ENCODE measurements at places on chromosomes 6 and 20.

GRCh38 chr6:79404677-79405076 is 132.6 kb downstream of the LCA5 start:
- no peak for DNase-seq

GRCh38 chr6:30932665-30933365 is 845 bp upstream of the SFTA2 start:
- DNase-seq: no peak

DNA sequence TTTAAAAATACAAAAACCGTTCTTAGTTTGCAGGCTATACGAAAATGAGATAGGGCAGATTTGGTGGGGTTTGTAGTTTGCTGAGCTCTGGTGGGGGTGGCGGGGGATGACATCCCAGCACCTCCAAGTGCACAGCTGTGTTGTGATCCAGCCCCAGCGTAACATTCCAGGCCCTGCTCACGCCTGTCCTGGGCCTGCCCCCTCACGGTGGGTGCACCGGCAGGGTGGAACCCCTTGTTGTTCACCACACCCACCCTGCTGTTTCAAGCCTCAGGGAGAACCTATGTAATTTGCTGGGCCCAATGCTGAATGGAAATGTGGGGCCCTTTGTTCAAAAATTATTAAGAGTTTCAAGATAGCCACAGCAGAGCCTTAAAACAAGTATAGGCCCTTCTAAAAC is 25.0 kb downstream of the ARMC2 start:
- no peak for DNase-seq

DNA sequence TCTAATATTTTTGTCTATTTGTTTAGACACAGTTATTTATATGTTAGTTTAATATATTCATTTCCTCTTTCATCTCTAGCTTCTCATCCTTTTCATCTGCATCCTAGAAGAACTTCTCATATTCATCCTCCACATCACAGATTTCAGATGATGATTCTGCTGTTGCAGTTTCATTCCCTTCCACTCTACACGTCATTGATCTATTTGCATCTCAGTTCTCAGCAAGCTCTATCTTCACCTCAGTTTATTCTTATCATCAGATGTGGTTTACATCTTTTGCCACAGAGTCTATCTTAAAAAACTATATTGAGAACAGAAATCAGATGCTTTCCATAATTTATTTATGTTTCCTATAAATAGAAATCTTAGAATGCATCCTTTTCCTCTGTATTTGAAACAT is 13.3 kb downstream of the SLC2A12 start:
- no peak for DNase-seq

- no peak for DNase-seq
Measured at GRCh38 chr6:104614394-104614793, 245.3 kb downstream of the HACE1 start.

DNA sequence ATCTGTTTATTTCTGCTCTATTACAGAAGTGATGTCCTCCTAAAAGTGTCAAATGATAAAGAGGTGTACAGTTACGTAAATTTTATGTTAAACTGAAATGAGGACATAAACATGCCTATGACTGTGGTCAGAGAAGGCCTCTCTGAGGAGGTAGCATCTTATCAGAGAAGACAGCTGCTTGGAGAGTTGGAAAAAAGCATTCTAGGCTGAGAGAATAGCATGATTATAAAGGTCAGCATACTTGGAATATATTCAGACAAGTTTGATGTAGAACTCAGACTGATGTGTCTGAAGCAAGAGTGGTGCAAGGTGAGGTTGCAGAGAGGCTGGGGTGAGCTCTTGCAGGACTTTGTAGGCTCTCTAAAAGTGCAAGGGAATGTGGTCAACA is 3.1 kb upstream of the PCNA start:
- no peak for DNase-seq

GRCh38 chr6:135606392-135606791 is 108.9 kb upstream of the AHI1 start:
- DNase-seq: no peak

GRCh38 chr6:85936916-85937315 is 294.2 kb upstream of the SYNCRIP start:
- no peak for DNase-seq

DNA sequence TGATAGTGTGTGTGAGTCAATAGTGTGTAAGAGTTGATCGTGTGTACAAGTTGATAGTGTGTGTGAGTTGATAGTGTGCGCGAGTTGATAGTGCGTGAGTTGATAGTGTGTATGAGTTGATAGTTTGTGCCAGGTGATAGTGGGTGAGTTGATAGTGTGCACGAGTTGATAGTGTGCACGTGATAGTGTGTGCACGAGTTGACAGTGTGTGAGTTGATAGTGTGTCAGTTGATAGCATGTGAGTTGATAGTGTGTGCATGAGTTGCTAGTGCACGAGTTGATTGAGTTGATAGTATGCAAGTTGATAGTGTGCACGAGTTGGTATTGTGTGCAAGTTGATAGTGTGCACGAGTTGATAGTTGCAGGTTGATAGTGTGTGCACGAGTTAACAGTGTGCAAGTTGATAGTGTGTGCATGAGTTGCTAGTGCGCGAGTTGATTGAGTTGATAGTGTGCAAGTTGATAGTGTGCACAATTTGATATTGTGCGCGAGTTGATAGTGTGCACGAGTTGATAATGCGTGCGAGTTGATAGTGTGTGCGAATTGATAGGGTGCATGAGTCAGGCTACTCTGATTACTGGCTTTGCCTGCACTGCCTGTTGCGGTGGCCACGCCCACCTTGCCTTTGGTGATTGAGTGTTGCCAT is 35.8 kb upstream of the IYD start:
- DNase-seq: no peak

GRCh38 chr6:137878486-137879285 is 11.6 kb downstream of the TNFAIP3 start:
- DNase-seq: peak; percentile 15

DNA sequence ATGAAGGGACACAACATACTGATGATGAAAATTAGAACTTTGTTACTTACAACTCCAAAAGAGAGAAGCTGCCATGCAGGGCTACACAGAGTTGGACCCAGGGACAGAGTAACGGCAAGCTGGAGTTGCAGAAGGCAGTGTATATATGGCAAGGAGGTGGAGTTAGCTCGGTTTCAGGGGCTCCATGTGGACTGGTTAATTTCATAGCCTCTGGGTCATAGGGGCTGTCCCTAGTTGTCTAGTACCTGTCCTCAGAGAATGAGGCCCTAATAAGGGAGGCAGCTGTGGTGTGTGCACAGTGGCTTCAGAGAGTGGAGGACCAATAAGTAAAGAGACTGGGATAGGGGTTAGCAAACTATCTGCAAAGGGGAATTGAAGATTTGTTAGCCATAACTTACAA is 7.9 kb upstream of the ZSCAN12 start:
- no peak for DNase-seq

- no peak for DNase-seq
Measured at GRCh38 chr6:134689641-134690040, 260.3 kb downstream of the ALDH8A1 start.

GRCh38 chr6:79717989-79718388 is 86.9 kb downstream of the SH3BGRL2 start:
- DNase-seq: no peak

DNA sequence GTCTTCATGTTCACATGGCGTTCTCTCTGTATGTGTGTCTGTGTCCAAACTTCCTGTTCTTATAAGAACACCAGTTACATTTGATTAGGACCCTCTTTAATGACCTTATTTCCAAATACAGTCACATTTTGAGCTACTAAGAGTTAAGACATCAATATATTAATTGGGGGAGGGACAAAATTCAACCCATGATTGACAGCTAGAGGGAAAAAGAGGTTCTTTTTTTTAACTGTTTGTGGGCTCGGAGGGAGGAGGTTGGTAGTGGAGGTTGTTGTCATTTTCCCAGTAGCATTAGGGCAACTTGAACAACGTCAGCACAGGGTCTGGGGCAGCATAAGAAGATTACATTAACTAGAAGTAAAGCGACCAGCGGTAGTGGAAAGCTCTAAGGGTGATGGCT is 2.3 kb upstream of the GMDS start:
- DNase-seq: no peak

DNA sequence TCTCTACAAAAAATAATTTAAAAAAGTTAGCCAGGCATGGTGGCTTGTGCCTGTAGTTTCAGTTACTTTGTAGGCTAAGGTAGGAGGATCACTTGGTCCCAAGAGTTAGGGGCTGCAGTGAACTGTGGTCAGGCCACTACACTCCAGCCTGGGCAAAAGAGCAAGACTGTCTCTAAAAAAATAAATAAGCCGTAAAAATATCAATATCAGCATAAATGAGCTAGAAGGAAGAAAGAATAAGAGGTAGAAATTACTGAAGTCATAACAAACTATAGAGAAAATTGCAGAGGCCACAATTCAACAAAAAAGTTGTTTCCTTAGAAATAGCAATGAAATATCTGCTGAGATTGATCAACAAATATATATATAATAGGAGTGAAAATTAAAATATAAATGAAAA is 827.3 kb upstream of the FLRT3 start:
- DNase-seq: no peak
